ENCODE measurements at places on chromosomes 7 and 10. TPM values are rescaled to one million over a fixed set of nuclear protein-coding genes. Genes with fewer than 3 reads are reported as not detected.

CCL26 gene
- total RNA-seq, result not detected

FEZF1 gene
- total RNA-seq, result not detected

CYP26C1 gene
- 0.32 TPM for total RNA-seq

KIAA1549 gene
- 1.9 TPM for total RNA-seq

CUBN gene
- total RNA-seq, result 4.9 TPM

AS3MT gene
- 2.6 TPM for total RNA-seq

CRCP gene
- total RNA-seq, result 25.2 TPM

MICU1 gene
- 25.7 TPM for total RNA-seq

CALML3 gene
- total RNA-seq, result not detected

Measured in epithelial cell of umbilical artery (primary cell).